ENCODE measurements at places on chromosomes 1 and 21. TPM values are rescaled to one million over a fixed set of nuclear protein-coding genes. Genes with fewer than 3 reads are reported as not detected.

Gene SH3GLB1
- total RNA-seq, result 92.4 TPM

Gene BTBD19
- total RNA-seq, result 41.1 TPM

Gene C1orf94
- not detected for total RNA-seq

Gene CYP4X1
- 29.0 TPM for total RNA-seq

Gene INSRR
- total RNA-seq, result 0.51 TPM

Gene GBP2
- total RNA-seq, result 123 TPM

Gene IL22RA1
- total RNA-seq, result 0.18 TPM

Gene SRGAP2
- total RNA-seq, result 92.2 TPM

Gene KRTAP20-2
- not detected for total RNA-seq

Gene PGLYRP4
- not detected for total RNA-seq

Gene KLHDC7A
- not detected for total RNA-seq

Gene GART
- 53.7 TPM for total RNA-seq

Gene CENPF
- 0.97 TPM for total RNA-seq

Gene CAPN8
- total RNA-seq, result 0.45 TPM

Gene PRRX1
- total RNA-seq, result 159 TPM

Gene LACTBL1
- total RNA-seq, result not detected

Gene SAMD11
- total RNA-seq, result 44.3 TPM

Gene FMO4
- total RNA-seq, result 12.3 TPM

Gene CR1L
- total RNA-seq, result 0.24 TPM

Gene DENND2D
- 12.3 TPM for total RNA-seq

Gene PLD5
- total RNA-seq, result 9.2 TPM

Gene FABP3
- total RNA-seq, result 30.8 TPM

Gene C1orf185
- not detected for total RNA-seq

Gene MTARC1
- 8.1 TPM for total RNA-seq

Gene NOS1AP
- 4.8 TPM for total RNA-seq

Gene C1QC
- 203 TPM for total RNA-seq

Gene CCDC18
- 5.9 TPM for total RNA-seq

Gene PTGS2
- 17.0 TPM for total RNA-seq

Gene DNAH14
- total RNA-seq, result 11.3 TPM

Gene RAP1GAP
- total RNA-seq, result 0.58 TPM

Gene TMEM50B
- 45.2 TPM for total RNA-seq

Gene CNR2
- total RNA-seq, result 0.06 TPM

Gene TMEM183A
- 43.9 TPM for total RNA-seq

Gene SPATA21
- not detected for total RNA-seq

Gene OLIG2
- total RNA-seq, result not detected

Measured in aorta (tissue), 5 donors.